Cerebellar nuclear complex (tissue), 1 donor: ENCODE measurements at places on chromosomes 16 and 17.

GRCh38 chr17:58315281-58315711 is 13.3 kb downstream of the TSPOAP1 start:
- DNase-seq, result no peak

DNA sequence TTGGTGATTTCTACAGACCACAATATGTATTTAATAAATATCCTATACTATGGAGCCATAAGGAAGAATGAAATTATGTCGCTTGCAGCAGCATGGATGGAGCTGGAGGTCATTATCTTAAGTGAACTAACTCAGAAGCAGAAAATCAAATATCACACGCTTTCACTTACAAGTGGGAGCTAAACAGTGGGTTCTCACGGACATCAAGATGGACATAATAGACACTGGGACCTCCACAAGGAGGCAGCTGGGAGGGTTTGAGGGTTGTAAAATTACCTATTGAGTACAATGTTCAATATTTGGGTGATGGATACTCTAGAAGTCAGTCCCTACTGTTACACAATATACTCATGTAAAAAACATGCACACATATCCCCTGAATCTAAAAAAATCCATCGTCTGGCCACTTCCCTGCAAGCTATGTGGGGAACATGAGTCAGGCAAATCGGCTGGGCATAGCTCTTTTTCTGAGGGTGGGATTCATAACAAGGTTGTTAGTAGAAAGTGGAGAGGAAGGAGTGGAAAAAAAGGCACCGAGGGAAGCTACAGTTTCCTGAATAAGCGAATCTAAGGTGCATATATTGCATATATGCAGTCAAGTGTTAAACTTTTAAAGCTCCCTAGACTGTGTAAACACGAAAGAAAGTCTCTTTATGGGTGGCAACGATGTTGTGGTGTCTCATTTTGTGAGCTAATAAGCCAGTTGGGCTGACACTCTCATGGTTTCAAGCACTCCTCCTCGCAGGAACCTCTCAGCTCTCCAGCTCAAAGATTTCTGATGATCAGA is 135.2 kb upstream of the CPHXL start:
- DNase-seq, result no peak

- no peak for DNase-seq
Observed at GRCh38 chr17:4142107-4142900, 526 bp downstream of the ZZEF1 start.

DNA sequence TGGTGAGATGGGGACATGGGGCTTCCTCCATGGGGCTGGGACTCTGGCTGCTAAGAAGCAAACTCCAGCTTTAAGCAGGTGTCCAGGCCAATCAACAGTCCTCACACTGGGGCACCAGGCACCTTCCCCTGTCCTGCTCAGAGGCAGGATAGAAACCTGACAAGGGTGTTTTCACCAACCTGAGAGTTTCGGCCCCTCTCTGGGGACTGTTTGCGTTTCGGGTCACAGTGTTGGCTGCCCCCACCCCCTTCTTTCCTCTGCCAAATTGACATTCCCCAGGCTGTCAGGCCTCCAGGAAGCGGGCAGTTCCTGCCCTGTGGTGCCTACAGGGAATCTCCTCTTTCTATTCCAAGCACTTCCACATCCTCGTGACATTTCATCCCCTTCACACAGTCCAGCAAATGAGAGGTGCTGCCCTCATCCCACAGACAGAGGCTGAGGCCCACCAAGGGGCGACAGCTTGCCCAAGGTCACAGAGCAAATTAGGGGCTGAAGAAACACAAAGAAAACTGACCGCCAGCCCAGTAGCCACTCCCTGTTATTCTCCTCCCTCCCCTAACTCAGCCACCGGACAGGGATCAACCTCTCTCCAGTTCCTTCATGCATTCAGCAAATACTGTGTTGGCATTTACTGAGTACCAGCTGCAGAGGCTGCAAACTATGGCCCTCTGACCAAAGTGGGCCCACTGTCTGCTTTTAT is 38.0 kb downstream of the MMP15 start:
- no peak for DNase-seq

- no peak for DNase-seq
Observed at GRCh38 chr16:80500961-80501525, 39.8 kb upstream of the DYNLRB2 start.
